ENCODE measurements at places on chromosomes 6 and 20. TPM values are rescaled to one million over a fixed set of nuclear protein-coding genes. Genes with fewer than 3 reads are reported as not detected.

- DNase-seq = no peak
Measured at GRCh38 chr6:51301962-51302361, 483.3 kb downstream of the TFAP2B start.

- DNase-seq = no peak
Measured at GRCh38 chr6:158780988-158781691, 38.0 kb downstream of the EZR start.

GRCh38 chr20:50283922-50284810 is 93.5 kb downstream of the CEBPB start:
- DNase-seq = no peak

DNA sequence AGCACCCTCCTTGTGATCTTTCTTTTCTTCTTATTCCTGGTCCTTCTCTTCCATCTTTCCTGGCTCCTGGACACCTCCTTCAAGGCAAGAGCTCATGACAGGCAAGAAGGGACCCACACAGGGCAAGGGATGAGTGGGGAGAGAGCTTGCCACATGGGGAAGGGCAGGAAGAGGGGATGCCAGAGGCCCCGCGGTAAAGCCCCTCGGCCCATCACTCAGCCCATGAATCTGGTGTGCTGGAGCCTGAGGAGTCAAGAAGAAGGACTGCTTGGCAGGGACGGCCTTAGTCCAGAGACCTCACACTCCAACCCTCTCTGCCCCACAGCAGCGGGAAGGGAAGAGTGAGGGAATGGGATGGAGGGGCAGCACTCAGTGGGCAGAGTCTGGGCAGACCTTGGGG is 52.3 kb upstream of the SAYSD1 start:
- DNase-seq = no peak

GRCh38 chr6:155523821-155524651 is 68.4 kb upstream of the NOX3 start:
- DNase-seq = no peak

DNA sequence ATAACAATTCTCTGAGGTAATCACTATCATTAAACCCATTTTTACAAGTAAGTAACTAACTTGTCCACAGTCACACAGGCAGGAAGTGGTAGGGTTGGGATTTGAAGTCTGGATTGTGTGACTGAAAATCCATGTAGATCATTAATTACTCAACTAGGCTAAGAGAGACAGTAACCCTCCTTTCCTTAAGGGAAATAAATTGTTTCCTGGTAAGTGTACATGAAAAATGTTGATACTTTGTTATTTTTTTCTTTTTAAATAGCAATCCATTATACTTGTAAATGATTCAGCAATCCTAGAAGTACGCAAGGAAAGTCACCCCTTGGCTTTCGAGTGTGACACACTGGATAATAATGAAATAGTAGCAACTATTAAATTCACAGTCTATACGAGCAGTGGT is 11.6 kb downstream of the SPACA1 start:
- no peak for DNase-seq

Gene SLC17A2
- total RNA-seq = not detected

Gene FOXP4
- 32.5 TPM for total RNA-seq
